ENCODE measurements at places on chromosomes 16 and 17. TPM values are rescaled to one million over a fixed set of nuclear protein-coding genes. Genes with fewer than 3 reads are reported as not detected.

FOXF1 gene
- 30.3 TPM for total RNA-seq

TMEM204 gene
- total RNA-seq, result 26.6 TPM

ATAD5 gene
- 2.6 TPM for total RNA-seq

STAC2 gene
- 0.55 TPM for total RNA-seq

E4F1 gene
- 22.6 TPM for total RNA-seq

EVPL gene
- total RNA-seq, result 29.1 TPM

ATP2A1 gene
- total RNA-seq, result 0.38 TPM

KRTAP9-4 gene
- total RNA-seq, result not detected

HBZ gene
- total RNA-seq, result not detected

KRT13 gene
- total RNA-seq, result 29.1 TPM

CSH1 gene
- not detected for total RNA-seq

UNKL gene
- total RNA-seq, result 27.3 TPM

ZNF750 gene
- 1.6 TPM for total RNA-seq

USH1G gene
- total RNA-seq, result not detected

CACNG3 gene
- total RNA-seq, result not detected

IGFBP4 gene
- total RNA-seq, result 333 TPM

COX6A2 gene
- total RNA-seq, result 0.67 TPM

NPTX1 gene
- 0.37 TPM for total RNA-seq
